Body of pancreas (tissue), 4 donors: ENCODE measurements at places on chromosomes 3 and 15.

- no peak for DNase-seq
These were observed 10.2 kb upstream of the HTR3C start for GRCh38 chr3:184042617-184043016.

DNA sequence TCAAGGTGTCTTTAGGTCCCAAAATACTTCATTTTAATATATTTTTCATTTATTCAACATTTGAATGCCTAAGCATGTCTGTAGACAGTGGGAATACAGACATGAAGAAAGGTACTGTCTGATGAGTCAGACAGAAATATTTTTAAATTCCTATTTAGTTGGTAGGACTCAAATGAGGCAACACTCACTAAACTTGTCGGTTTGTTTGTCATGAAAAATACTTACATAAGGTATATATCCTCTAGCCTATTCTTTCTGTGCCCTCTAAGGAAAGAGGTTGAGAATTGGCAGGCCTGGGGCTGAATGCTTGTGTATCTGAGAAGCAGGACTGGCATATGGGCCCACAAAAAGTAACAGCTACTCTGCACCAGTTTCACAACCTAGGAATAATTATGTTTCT, 423.6 kb upstream of the MDFIC2 start:
- no peak for DNase-seq

DNA sequence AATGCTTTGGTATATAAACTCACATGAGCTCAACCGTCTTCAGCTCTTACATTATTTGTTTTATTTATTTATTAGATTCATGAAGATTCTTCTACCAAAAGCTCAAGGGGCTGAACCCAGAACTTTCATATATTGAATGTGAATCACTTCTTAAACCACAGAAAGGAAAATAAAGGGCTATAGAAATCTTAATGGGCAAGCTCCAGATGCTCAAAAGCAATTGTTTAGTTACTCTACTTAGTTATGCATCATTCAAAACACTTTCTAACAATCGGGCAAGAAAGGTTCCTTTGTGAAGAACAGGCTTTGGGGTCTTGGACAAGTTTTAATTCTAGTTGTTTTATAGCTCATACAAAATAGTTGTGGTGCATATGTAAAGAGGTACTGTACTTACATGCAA, 380.2 kb downstream of the TIGIT start:
- no peak for DNase-seq

DNA sequence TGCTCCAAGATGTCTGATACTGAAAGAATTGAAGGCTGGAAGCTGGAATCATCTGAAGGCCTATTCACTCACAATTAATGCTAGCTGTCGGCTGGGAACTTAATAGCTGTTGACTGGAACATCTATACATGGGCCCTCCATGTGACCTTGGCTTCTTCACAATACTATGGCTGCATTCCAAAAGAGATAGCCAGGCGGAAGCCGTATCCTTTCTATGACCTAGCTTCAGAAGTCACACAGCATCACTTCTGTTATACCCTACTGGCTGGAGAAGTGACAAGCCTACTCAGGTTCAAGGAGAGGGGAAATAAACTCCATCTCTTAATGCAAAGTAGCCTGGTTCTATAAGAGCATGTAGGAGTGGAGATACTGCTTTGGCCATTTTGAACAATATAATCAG, 50.9 kb upstream of the SPRED1 start:
- DNase-seq = no peak

GRCh38 chr3:55190331-55190730, 262.5 kb upstream of the LRTM1 start:
- DNase-seq = no peak

GRCh38 chr3:159872374-159873109, 116.1 kb upstream of the IL12A start:
- no peak for DNase-seq

- no peak for DNase-seq
These were observed 15.3 kb upstream of the ARL14 start for GRCh38 chr3:160661660-160662059.

GRCh38 chr3:195183071-195183776, 87.7 kb downstream of the XXYLT1 start:
- no peak for DNase-seq

DNA sequence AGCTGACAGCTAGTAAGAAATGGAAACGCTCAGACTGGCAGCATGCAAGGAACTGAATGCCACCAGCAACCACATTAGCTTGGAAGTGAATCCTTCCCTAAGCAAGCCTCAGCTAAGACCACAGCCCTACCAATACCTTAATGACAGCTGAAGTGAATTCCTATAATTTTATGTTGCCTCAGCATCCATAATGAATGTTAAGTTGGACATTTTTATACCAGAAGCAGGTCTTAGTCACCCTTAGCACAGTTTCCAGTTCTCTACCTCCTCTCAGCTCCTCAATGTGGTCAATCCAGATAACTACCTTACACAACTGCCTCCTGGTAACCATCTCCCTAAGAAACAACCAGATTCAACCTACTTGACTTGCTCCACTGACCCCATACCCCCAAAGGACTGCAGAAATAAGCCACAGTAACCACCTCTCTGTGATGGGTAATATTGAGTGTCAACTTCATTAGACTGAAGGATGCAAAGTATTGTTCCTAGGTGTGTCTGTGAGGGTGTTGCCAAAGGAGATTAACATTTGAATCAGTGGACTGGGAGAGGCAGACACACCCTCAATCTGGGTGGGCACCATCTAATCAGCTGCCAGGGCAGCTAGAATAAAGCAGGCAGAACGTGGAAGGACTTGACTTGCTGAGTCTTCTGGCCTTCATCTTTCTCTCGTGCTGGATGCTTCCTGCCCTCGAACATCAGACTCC, 33.5 kb downstream of the NEDD4 start:
- DNase-seq = no peak

DNA sequence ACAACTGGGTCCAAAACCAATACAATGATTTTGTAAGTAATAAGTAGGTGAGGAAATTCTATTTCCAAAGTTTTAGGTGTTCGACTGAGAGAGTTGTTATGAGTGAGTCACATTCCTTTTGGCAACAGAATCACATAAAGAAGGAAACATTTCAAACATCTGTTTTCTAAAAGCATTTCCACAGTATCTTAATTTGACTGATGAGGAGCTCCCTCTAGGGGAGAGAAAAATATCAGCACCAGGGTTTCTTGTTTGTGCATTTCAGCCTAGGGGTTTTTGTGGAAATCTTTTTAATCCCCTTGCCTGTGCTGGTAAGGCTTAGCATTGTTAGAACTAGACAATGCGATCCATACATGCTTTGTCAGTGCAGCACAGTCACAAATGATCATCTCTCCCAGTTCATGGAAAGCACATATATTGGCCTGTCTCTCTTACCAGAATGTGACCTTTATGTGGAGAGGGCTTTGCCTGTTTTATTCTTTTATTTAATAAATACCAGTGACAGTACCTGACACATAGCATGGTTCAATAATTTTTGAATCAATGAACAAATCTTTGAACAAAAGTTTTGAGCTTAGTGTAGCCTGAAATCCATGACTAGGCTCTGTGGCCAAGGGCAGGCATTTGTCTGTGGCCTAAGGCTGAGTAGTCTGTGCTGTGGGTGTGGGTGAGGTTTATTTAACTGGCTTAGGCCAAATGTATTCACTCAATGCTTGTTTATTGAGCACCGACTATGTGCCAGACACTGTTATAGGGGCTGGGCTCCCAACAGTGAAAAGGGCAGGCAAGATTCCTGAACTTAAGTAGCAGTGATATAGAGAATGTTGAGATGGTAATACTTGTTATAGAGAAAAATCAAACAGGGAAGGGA, 21.1 kb upstream of the IQCF6 start:
- peak; percentile 25 for DNase-seq

DNA sequence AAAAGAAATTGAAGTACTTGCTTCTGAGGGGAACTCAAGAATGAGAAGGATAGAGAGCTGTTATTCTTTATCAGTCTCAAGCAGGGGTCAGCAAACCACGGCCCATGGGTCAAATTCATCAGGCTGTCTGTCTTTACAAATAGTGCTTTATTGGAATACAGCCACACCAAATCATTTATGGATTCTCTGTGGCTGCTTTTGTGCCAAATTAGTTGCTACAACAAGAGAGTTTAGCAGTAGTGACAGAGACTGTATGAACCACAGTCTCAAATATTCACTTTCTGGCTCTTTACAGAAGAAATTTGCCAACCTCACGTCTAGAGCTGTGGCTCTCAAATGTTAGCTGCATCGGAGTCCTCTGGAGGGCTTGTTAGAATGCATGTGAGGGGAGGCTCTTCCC, 258.0 kb upstream of the RARB start:
- no peak for DNase-seq

GRCh38 chr3:39000008-39000450, 51.7 kb downstream of the SCN11A start:
- no peak for DNase-seq

- DNase-seq = no peak
These were observed 5.8 kb upstream of the SLC22A14 start for GRCh38 chr3:38276081-38276916.

GRCh38 chr3:171336406-171336805, 123.8 kb downstream of the TNIK start:
- DNase-seq = no peak

DNA sequence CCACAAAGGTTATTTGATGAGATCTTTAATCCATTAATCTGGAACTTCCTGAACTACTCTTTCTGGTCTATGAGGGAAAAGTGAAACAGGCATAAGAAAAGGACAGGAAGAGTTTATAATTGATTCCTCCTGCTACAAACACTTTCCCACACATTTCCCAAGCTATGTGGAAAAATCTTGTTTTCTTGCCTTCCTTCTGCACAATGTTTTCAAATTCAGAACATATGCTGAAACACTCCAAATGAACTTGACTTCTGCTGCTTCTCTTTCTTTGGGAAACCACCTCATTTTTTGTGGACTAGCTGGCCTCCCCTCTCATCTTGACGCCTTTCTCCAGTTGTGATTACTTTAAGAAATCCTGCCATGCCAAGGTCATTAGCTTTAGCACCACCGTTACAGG, 100.7 kb upstream of the PTPRG start:
- no peak for DNase-seq

DNA sequence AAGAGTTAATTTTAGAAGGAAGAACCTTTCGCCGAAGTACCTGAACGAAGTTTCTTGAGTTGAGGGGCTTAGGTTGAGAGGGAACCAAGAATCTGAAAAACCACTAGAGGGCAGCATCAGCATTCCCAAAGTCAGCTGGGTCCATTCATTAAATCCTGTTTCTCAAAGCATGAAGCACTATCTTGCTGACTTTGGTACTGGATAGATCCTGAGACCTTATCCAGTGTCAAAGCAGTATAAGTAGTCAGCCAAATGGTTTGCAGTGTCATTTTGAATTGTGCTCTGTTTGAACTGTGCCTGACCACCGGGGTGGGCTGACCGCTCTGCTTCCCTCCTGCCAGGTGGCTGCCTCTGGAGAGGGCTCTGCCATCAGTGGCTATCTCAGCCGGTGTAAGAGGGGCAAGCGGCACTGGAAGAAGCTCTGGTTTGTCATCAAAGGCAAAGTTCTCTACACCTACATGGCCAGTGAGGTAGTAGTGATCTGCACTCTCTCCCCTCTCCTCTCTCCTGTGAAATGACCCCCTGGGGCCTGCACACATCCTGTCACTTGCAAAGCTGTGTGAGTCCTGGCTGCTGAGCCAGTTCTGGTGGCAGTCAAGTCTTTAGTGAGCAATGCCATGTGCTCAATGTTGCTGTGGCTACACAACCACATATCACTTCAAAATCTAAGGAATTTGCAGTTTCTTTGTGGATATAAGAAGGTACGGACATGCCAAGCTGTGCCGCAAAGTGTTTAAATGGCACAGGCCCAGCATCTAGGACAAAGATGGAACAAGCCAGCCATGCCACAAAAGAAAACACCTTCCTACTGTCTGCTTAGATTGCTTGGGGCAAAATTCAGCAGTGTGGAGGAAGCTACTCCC, 21.4 kb upstream of the NR2C2 start:
- DNase-seq = no peak

DNA sequence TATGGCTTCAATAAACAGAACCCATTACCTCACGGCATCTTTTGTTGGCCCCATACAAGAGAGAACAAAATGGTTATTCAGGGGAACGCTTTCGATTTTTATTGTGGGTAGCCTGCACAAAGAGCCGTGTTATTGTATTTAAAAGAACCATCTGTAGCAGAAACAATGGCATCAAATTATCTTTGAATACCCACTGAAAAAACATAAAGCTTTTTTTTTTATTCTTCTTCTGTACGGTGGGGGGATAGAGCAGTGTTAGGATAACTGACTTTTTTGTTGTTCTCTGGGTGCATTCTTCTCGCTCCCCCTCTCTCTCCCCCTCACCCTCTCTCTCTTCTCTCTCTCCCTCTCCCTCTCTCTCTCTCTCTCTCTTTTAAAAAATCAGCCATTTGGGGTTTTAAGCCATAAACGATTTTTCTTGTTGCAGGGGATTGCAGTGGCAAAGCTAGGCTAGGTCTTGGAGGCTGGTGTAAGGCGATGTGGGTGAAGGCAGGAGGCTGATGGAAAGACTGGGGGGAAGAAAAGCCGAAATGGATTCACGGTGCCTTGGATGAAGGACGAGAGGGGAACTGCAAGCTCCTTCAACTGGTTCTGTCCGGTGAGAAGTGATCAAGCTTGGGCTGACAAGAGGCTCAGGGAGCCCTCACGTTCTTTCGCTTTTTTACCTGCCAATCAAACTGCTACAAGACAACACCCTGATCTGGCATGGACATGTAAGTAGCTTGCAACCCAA, 12.4 kb upstream of the SOX2 start:
- no peak for DNase-seq

- DNase-seq = peak; percentile 28
These were observed 81.6 kb downstream of the HERC1 start for GRCh38 chr15:63752075-63752684.

DNA sequence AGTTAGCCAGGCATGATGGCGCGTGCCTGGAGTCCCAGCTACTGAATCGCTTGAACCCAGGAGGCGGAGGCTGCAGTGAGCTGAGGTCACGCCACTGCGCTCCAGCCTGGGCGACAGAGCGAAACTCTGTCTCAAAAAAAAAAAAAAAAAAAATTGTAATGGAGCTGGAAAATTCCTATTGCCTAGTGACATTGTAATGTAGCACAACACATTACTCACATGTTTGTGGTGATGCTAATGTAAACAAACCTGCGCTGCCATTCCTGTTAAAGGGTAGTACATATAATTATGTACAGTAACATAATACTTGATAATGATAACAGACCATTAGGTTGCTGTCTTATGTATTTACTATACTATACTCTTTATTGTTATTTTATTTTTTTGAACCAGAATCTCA, 39.1 kb downstream of the KNL1 start:
- no peak for DNase-seq

GRCh38 chr3:157351981-157352380, 84.7 kb upstream of the PTX3 start:
- no peak for DNase-seq

DNA sequence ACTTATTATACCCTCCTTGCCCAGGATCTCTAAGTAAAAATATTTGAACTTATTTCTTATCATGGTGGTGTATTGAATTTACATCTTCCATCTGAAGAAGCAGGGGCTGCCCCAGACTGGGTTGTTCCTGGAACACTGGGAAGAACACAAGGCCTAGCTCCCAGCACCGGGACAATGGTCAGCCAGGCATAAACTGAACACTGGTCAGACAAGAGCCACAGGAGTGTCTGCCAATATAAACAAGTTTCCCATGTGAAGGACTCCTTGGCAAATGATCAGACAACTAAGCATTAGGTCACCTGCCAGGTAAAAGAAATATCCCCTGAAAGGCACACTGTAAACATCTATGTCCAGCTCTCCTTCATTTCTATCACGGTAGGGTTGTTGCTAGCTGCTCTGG, 172.4 kb downstream of the ATP8B4 start:
- peak; percentile 60 for DNase-seq
